ENCODE measurements at places on chromosomes 16 and 17.

GRCh38 chr17:35795007-35795870 lies at the start of gene MMP28:
Gene MMP28, minus strand, starts transcription at chr17:35795641. Its CDS starts 264 bp downstream, at chr17:35795377.
- no peak for DNase-seq

DNA sequence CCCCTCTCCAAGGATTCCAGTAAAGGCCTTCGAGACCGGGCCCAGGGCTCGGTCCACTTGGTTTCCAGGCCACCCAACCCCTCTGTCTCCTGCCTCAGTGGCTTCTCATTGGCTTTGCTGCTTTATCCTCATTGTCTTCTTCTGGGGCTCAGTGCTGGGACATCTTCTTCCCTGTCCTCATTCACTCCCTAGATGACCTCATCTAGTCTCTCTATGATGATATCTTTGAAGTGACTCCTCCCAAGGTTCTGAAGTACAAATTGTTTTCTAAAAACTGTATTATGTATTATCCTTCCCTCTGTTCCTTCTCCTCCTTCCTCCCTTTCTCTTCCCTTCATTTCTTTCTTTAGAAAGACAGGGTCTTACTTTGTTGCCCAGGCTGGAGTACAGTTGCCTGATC lies 27.1 kb upstream of the NDRG4 start:
- DNase-seq, result no peak

DNA sequence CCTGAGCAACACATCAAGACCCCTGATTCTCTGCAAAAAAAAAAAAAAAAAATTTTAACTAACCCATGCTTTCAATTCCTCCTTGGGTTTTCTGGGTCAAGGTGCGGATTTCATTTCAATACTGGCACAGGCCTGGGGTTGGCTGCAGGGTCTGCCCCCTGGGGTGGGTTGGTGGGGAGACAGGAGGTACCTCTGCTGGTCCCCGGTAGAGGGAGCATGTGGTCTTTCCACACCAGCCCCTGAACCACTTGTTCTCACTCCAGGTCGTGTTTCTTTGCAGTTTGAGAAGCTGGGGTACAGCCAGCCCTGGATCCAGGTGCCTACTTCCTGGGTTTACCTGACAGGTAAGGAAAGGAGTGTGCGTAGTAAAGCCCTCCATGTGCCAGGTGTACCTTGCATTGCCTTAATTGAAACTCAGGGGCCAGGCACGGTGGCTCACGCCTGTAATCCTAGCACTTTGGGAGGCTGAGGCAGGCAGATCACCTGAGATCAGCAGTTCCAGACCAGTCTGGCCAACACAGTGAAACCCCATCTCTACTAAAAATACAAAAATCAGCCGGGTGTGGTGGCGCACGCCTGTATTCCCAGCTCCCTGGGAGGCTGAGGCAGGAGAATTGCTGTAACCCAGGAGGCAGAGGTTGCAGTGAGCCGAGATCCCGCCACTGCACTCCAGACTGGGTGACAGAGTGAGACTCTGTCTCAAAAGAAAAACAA lies 21.8 kb downstream of the SDR42E2 start:
- DNase-seq, result no peak

DNA sequence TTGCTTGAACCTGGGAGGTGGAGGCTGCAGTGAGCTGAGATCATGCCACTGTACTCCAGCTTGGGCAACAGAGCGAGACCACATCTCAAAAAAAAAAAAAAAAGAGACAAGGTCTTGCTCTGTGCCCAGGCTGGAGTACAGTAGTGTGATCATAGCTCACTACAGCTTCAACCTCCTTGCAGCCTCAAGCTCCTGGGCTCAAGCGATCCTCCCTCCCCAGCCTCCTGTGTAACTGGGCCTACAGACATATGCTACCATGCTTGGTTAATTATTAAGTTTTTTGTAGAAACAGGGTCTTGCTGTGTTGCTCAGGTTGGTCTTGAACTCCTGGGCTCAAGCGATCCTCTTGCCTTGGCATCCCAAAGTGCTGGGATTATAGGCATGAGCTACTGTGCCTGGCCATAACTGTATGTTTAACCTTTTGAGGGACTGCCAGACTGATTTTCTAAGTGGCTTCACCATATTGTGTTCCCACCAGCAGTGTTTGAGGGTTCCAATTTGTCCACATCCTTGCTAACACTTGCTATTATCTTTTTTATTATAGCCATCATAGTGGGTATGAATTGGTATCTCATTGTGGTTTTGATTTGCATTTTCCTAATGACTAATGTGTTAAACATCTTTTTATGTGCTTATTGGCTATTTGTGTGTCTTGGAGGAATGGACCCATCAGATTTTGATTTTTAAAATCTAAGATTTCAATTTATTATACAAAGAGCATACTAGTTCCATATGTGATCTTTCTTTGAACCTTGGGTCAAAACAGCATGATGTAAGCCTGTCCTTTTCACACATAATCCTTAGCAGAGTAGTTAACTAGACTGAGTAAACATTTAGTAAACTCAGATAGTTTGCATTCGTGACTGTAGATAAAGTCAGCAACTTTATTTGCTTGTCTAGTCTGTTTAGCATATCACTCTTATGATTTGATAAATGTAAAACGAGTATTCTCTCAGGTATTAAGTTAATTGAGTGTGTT lies 38.1 kb upstream of the KPNB1 start:
- DNase-seq, result no peak

DNA sequence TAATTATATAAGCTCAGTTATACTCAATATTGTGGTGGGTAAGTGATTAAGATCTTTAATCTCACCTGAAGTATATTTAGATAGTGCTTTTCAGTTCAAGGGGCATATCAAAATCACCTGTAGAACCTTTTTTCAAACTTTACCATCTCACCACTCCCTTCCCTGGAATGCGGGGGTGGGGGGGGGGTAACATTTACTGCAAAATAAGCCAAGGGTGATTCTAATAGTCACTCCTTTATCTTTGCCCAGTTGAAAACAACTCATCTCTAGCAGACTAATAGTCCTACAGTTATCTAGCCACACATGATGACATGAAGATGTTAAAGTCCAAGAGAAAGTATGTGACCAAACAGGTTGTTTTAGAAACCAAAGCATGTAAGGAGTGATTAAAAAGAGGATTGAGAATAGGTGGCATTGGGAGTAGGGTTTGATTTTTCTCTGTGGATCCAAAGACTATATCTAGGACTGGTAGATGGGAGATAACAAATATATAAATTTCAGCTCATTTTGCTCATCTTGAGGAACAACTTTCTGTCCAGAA lies 21.5 kb downstream of the LPCAT2 start:
- no peak for DNase-seq

GRCh38 chr17:43809121-43809520 lies 23.8 kb downstream of the MPP3 start:
- no peak for DNase-seq

DNA sequence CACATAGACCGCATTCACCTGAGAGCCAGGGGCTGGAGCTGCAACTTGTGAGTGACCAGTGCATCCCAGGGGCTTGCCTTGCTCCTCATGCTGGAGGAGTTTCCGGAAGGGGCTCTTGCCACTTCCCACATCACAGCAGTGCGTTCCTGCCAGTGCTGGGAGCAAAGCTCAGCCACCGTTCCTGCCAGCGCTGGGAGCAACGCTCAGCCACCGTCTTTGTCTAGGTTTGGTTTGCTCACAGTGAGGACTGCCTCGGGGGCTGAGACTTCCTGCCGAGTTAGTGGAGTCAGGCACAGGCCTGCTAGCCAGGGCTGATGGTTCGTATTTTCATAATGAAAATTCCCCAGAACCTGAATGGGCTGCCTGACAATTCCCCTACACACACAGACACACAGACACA lies 5.4 kb upstream of the CHRNE start:
- DNase-seq, result no peak

DNA sequence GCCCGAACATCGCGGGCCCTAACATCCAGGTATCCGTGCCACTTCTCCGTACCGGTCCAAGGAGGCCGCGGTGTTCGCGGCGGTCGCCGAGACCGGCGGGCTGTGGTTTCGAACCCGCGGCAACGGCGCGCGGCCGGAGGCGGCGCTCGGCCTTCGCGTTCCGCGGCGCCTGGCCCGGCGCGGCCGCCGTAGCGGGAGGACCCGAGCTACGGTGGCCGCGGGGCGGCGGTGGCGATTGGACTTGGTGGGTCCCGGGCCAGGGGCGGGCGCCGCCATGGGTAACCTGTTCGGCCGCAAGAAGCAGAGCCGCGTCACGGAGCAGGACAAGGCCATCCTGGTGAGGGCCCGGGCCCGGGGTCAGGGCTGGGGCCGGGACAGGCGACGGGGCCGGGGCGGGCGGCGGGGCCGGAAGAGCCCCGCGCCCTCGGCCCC lies at the start of gene CHMP6:
Gene CHMP6, plus strand, starts transcription at position 197 of the 432 bp plus-strand sequence. Its CDS starts 78 bp downstream, at position 275.
- DNase-seq, result peak; percentile 75

- DNase-seq, result no peak
Measured at GRCh38 chr16:23941963-23942564, 106.3 kb downstream of the PRKCB start.

DNA sequence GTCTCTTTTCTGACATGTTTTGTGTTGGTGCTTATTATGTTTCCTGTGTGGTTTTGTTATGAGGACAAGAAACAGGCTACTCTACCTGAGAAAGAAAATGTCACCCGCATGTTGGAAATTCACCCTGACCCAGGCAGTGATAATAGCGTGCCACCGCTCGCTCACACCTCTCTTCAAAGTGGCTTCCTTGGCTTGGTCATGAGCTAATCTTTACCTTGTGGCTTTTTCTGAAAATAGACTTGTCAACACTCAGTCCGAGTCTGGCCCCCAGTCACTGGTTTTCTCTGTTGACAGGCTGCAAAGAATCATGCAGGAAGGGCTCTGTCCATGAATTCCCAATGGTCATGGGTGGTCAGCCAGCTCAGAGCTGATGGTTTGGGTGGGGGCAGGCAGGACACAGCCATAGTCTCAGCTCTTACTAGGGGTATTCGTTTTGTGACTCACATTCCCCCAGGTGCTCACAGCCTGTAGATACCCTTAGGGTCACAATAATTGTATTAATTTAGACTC lies 121.3 kb upstream of the CACNG5 start:
- no peak for DNase-seq

- no peak for DNase-seq
Measured at GRCh38 chr17:73400915-73401545, 89.2 kb upstream of the CDC42EP4 start.

GRCh38 chr17:72598695-72599094 lies 477.9 kb downstream of the SOX9 start:
- no peak for DNase-seq

GRCh38 chr17:38452719-38453118 lies 24.5 kb downstream of the ARHGAP23 start:
- DNase-seq, result no peak

GRCh38 chr16:55389426-55390073 lies 65.5 kb downstream of the IRX6 start:
- DNase-seq, result no peak

GRCh38 chr17:34245351-34245905 lies 9.7 kb upstream of the CCL2 start:
- no peak for DNase-seq

DNA sequence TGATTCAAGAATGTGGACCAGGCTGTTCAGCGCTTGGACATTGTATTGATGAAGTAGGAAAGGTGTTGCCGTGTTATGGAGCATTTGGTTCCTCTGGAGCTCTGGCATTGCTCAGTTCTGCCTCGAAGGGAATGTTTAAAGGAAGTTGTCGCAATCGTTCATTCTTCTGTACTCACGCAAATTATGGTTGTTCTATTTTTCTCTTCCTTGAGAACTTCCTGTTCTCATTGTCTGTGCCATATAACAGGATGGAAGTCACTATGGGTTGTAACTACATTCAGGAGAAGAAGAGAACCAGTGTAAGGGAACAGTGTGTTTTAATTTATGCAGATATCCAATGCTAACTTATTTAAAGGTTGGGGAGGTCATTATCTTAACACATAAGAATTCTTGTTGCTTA lies 13.0 kb downstream of the PCTP start:
- DNase-seq, result peak; percentile 37

DNA sequence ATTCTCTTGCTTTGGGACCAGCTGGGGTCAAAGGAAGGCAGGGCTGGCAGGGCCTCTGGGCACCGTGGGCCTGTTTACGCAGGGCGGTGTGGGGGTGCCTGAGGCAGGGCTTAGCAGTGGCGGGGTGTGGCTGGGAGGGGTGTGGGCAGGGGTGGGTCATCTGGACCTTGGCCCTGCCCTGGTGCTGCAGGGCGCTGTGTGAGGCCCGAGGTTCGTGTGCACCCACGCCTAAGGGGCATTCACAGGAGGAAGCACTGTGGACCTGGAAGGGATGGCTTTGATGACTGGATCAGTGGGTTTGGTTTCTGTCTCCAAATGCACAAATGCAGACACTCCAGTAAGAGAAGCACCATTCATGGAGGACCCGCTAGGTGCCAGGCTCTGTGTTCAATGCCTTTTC lies 37.3 kb downstream of the BCO1 start:
- DNase-seq, result no peak

GRCh38 chr16:4301968-4302367 lies 13.9 kb upstream of the GLIS2 start:
- no peak for DNase-seq

- DNase-seq, result no peak
Measured at GRCh38 chr17:55463600-55463999, 42.0 kb upstream of the MMD start.

GRCh38 chr17:82178499-82179261 lies 34.0 kb downstream of the CCDC57 start:
- no peak for DNase-seq

- no peak for DNase-seq
Measured at GRCh38 chr16:3195975-3196374, 8.0 kb downstream of the OR1F1 start.

DNA sequence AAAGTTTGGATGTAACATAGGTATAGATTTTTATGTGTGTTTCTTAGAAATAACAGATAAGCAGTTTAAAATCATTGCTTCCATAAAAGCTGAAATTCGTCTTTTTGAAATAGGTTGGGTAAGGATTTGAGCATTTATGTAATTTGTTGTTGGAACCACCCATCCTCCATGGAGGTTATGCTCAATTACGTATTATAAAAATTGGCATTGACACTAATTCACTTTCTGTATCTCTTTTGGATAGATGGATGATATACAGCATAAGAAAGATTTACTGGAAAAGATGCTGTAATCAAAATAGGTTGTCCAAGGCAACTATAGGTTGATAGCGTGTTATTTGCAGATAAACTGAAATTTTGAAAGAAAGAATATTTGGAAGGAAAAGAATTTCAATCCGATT lies 105.5 kb downstream of the PRKCA start:
- DNase-seq, result no peak

- peak; percentile 10 for DNase-seq
Measured at GRCh38 chr17:45873728-45874127, 20.6 kb upstream of the MAPT start.

DNA sequence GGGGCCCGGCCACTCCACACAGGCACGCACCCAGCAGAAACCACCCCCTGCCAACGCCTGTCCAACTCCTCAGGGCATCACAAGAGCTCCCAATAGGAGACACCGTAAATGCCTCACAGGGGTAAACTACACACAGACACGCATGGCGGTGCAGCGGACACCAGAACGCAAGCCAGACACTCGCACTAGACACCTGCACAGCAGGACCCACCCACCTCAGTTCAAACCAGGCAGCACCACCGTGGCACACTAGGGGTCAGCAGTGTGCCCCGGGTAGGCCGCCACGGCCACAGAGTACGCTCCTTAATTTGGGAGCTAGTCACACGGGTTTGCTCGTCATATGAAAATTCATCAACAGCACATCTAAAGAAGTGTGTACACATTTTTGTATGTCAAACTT lies 3.4 kb downstream of the SLC38A10 start:
- peak; percentile 52 for DNase-seq

- DNase-seq, result no peak
Measured at GRCh38 chr17:55588446-55589242, 77.4 kb upstream of the SMIM36 start.

GRCh38 chr16:1050516-1050915 lies 22.0 kb upstream of the SSTR5 start:
- no peak for DNase-seq

GRCh38 chr16:73183611-73184092 lies 135.7 kb upstream of the ZFHX3 start:
- no peak for DNase-seq

GRCh38 chr17:28113269-28113668 lies 70.8 kb downstream of the NLK start:
- no peak for DNase-seq

All from kidney capillary endothelial cell (primary cell).